ENCODE measurements at places on chromosomes 16 and 17.

- no peak for DNase-seq
Observed at GRCh38 chr17:75535119-75535537, 9.6 kb downstream of the LLGL2 start.

DNA sequence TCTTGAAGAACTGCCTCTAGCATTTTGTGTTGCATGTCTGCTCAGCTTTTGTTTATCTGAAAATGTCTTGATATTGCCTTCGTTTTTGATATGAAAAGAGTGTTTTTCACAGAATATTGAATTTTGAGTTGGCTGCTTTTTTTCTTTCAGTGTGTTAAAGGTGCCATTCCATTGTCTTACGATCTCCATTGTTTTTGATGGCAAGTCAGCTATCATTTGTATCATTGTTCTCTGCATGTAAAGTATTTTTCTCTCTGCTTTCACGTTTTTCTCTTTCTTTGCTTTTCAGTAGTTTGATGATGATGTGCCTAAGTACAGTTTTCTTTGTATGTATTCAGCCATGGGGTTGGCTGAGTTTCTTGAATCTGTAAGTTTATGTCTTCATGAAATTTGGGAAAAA lies 57.0 kb downstream of the AIPL1 start:
- DNase-seq, result no peak

DNA sequence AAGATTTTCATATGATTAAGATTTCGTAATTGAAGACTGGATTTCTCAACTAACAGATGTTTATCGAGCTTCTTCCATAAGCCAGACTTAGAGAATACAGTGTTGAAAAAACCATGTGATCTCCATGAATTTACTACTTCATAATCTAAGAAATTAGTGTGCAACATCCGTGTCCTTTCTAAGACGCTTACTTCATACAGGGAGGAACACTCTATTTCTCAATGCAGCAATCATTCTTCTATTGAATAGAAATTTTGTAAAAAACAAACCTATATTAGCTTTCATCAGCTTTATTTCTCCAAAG lies 946.3 kb downstream of the KCNJ2 start:
- no peak for DNase-seq

DNA sequence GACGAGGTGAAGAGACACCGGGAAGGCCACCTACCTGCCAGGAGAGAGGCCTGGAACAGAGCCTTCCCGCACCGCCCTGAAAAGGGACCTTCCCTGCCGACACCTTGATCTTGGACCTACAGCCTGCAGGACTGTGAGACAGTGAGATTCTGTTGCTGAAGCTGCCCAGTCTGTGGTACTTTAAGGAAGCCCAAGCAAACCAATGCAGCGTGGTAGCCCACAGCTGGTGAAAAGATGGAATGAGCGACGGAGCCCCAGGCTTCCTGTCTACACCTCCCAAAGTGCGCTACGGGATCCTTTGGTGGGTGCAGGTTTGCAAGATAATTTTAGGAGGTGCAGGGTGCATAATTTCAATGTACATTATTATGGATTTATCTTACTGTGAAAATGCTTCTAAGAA lies 33.9 kb downstream of the TNFRSF13B start:
- DNase-seq, result no peak

GRCh38 chr16:4244254-4245076 lies 2.6 kb upstream of the SRL start:
- no peak for DNase-seq
